ENCODE measurements at places on chromosomes 11 and 22.

DNA sequence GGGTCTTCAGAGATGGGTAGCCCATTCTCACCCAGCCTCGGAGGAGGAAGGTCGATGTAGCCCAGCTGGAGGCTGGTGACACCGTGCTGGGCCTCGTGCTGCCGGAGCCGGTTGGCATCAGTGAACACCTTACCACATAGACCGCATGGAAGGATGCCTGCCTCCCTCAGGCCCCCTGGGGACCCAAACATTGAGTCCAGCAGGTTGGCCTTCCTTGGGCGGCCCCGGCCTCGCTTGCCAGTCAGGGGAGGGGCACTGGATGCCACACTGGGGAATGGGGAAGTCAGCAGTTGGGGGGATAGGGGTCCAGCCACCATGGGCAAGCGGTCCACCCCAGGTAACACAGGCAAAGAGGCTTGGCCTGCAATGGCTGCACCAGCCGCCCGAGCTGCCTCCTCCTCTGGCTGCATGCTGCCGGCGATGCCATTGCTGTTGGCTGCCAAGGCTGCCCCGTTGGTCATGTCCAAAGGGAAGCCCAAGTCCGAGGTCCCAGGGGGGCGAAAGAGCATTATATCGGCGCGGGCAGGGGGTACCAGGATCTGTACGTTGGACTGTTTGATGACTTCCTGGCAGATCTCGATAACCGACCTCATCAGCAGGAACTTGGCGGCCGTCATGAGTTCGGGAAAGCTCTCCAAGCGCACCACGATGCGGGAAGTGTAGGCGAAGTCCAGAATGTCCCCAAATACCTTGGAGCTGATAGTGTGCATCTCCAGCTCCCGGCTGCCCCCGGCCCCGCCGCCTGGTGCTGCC, 1.4 kb downstream of the PATZ1 start:
- no peak for DNase-seq

GRCh38 chr11:133235381-133235780, 296.9 kb downstream of the OPCML start:
- DNase-seq = no peak

GRCh38 chr11:117691218-117691514, 105.8 kb downstream of the DSCAML1 start:
- DNase-seq = no peak

GRCh38 chr22:30396871-30397655, at the start of gene SEC14L2:
TSS of gene SEC14L2 (plus strand) at chr22:30397018. CDS start at chr22:30397117, 99 bp downstream.
- peak; percentile 63 for DNase-seq

- no peak for DNase-seq
Observed at GRCh38 chr11:64859542-64860414, 15.3 kb upstream of the CDC42BPG start.

GRCh38 chr11:132353255-132353654, 982.8 kb downstream of the NTM start:
- no peak for DNase-seq

GRCh38 chr22:39182478-39183030, 30.1 kb upstream of the CBX7 start:
- DNase-seq = peak; percentile 26

DNA sequence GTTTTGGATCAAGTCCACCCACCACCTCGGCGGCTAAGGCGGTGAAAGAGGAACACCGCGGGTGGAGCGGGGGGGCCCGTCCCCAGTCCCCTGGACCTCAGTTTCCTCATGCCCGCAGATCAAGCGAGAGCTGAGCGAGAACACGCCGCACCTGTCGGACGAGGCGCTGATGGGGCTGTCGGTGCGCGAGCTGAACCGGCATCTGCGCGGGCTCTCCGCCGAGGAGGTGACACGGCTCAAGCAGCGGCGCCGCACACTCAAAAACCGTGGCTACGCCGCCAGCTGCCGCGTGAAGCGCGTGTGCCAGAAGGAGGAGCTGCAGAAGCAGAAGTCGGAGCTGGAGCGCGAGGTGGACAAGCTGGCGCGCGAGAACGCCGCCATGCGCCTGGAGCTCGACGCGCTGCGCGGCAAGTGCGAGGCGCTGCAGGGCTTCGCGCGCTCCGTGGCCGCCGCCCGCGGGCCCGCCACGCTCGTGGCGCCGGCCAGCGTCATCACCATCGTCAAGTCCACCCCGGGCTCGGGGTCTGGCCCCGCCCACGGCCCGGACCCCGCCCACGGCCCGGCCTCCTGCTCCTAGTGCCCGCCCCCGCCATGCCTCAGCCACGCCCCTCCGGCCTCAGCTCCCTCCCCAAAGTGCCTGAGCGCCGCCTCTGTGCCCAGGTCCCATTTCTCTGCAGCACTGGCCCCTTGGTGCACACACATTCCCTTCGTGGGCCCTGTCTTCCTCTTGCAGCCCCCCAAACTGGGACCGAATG, 12.7 kb downstream of the MAFF start:
- no peak for DNase-seq

GRCh38 chr11:64036087-64037026, 626 bp downstream of the FLRT1 start:
- DNase-seq = peak; percentile 61

GRCh38 chr11:3950996-3951660, 95.7 kb downstream of the STIM1 start:
- DNase-seq = no peak

GRCh38 chr22:38355275-38355674, 38.0 kb upstream of the CSNK1E start:
- no peak for DNase-seq

DNA sequence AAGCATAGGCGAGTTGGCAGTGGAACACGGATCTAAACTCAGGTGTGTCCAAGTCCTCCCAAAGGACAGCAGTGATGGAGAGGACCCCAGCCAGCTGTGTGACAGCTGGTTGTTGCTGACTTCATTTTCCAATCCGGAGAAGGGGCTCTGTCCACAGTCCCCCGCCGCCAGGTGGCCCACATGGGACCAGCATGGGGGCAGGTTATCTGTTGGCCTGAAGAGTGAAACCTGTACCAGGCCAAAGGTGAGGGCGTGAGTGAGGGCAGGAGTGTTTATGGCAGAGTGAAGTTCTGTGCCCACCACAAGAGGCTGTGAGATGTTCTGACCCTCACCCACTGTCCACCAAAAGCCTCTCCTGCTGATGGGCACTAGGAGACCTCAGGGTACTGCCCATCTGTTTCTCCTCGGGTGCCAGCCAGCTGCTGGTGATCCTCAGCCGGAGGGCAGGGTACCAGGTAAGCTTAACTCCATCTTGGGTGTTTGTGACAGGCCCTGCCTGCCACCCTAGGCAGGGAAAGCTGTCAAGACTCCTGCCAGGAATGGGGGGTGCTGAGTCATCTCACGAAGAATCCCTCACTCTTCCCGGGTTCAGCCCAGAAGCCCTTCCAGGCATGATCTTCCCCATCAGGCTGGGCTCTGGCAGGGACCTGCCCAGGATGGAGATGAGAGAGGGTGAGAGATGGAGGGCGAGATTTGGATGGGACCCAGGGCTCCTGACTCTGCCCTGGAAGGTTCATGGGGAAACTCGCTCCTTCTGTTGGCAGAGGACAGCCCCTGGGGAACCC, 15.5 kb upstream of the TAB1 start:
- DNase-seq = no peak

DNA sequence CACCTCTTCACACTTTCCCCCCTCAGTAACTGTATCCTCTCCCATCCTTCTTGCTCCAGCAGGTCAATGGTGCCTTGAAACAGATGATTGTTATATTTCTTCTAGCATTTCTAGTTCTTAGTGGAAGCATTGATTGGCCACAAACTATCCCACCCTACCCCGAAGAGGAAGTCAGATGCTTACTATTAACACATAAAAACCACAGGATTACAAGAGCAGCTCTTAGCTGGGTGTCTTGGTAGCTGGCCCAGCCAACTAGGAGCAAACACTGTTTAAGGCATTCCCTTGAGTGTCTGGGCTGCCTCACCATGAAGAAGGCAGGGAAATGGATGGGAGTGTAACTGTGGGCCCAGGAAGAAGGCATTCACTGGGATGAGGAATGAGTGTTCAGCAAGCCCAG, 176.6 kb downstream of the GRIK4 start:
- no peak for DNase-seq

GRCh38 chr11:129457321-129457720, 81.7 kb downstream of the BARX2 start:
- DNase-seq = no peak

- no peak for DNase-seq
Observed at GRCh38 chr22:44289414-44290171, 23.2 kb downstream of the SHISAL1 start.

GRCh38 chr22:34159491-34159890, 239.2 kb upstream of the LARGE1 start:
- DNase-seq = no peak

GRCh38 chr11:2997406-2997805, 5.3 kb upstream of the NAP1L4 start:
- DNase-seq = no peak

- DNase-seq = no peak
Observed at GRCh38 chr11:65400307-65401072, 14.1 kb downstream of the FRMD8 start.

DNA sequence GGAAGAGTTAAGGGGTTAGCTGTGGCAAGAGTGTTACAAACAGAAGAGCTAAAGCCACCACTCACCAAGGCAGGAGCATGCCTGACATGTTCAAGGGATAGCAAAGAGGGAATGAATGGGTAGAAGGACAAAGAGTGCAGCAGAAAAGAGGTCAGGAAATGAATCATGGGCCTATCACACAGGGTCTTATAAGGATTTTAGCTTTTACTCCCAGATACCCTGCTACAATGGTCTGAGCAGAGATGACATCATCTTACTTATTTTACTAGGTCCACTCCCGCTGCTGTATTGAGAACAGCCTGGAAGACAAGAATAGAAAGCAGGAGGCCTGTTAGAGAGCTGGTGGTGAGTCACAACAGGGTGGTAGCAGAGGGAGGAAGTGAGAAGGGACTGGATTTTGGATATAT, 9.8 kb downstream of the TRAF6 start:
- peak; percentile 68 for DNase-seq

DNA sequence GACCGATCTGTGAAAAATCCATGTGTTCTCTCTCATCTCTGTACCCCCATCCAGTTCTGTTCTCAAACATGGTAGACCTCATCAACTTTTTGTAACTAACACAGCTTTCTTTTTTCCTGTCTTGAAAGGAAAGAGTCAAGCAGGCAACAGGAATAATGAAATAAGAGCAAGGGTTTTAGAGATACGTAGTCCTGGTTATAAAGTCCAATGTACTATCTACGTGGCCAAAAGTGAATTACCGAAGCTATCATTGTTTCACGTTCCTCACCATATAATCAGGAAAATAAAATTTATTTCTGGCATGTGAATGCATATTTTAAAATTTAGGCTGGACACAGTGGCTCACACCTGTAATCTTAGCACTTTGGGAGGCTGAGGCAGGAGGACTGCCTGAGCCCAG, 472.2 kb upstream of the ANO3 start:
- DNase-seq = no peak

- DNase-seq = no peak
Observed at GRCh38 chr11:19693146-19693545, 19.5 kb upstream of the NAV2 start.

DNA sequence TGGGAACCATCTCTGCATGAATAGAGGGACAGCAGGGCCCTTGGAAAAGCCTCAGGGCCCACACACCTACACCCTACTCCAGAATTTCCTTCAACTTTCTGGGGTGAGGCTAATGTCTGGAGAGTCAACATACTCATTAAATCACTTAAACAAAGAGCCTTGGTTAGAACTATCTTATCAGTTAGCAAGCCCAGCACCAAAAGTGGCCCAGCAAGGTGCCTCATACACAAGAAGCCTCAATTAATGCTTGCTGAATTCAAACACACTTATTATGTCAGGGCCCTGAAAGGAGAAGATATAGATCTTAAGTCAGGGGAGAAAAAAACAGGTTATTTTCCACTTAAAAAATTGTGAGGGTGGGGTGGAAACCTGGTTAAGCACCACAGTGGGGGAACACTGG, 61.4 kb downstream of the C11orf58 start:
- no peak for DNase-seq

DNA sequence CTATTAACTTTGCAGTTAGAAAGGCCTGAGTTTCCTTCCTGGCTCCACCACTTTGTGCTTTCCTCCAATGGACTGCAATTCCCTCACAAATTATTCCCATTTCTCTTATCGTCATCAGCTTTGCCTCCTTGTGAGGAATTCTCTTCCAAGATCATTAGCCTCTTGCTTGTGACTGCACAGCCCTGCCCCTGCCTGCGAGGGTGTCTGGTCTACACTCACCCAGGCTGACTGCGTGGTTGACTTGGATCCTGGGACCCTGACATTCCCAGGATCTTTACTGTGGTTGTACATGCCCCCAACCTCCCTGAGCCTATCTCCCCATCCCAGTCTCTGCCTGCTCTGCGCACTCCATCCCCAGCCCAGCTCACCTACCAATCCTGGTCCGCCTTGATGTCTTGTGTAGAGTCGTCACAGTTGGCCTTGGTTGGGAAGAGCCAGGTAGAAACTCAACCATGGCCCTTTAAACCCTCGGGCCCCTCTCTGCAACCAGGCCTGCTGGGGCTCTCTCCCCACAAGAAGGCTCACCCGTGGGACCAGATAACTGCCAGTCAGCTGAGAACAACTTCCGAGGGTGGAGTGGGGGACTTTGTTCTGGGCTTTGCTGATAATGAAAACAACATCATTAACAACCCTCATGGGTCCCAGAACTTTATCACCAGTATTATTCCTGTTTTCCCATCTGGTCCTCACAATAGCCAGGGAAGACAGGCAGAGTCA, at the start of gene OR2AT4:
TSS of gene OR2AT4 (minus strand) at position 421 of the 717 bp plus-strand sequence.
- no peak for DNase-seq

- DNase-seq = no peak
Observed at GRCh38 chr22:37781434-37782059, 26.2 kb upstream of the GCAT start.

DNA sequence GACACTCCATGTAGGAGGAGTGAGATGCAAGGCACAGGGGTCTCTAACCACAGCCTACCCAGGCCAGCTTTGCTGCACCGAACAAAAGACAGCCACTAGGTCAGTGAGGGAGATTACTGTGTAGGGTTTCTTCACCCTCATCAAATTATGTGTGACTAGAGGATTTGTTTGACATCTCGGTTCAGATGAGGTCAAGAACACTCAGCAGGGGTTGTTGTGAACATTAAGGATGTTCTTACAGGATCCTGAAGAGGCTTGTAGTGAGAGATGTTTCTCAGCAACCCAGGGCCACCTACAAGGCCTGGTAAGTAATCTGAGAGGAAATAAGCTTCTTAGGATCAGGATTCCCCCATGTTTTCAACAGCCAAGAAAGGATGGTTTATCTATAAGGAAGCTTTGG, 202.1 kb downstream of the NXPE2 start:
- no peak for DNase-seq

GRCh38 chr11:117476531-117477142, 149.0 kb downstream of the CEP164 start:
- no peak for DNase-seq

DNA sequence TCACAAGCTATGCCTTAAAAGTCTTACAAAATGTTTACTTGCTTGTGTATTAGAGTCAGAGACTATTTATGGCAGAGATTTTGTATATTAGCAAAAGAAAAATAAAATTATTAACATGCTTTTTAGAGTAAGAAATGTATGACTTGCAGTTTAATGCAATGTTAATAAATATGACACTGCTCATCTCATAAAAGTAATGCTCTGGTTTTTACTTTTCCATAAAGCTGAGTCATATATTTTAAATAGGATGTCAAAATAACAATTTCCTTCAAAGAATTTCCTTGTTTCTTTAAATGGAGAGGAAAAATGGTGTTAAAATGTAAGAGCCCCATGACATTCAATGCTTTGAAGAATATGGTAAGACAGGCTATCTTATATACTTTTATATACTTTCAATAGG, 16.3 kb upstream of the RDX start:
- DNase-seq = no peak

- no peak for DNase-seq
Observed at GRCh38 chr11:119192111-119192510, 6.8 kb downstream of the NHERF4 start.

- DNase-seq = no peak
Observed at GRCh38 chr11:3022982-3023381, 30.9 kb upstream of the NAP1L4 start.

All from SJCRH30 (cell line).